ENCODE measurements at places on chromosomes 5 and 9. TPM values are rescaled to one million over a fixed set of nuclear protein-coding genes. Genes with fewer than 3 reads are reported as not detected.

- DNase-seq, result no peak
Observed at GRCh38 chr5:172870291-172870714, 36.3 kb downstream of the ERGIC1 start.

DNA sequence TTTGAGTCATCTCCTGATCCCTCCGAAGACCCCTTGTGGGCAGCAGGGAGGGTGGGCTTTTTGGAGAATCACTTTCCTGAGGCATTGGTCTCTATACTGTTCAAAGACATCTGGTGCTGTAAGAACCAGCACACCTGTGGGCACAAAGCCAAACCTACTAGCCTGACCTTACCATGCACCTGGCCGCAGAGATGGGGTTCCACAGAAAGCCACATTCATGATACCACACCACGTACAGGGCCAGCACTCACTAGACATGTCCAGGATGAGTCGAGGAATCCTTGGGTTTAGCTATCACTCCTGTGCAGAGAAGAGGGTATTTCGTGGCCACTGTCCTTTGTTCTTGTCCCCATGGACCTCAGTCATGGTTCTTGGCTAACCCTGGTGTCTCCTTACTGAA, 203.4 kb downstream of the CACNA1B start:
- no peak for DNase-seq

GRCh38 chr5:167869125-167869524, 422.3 kb upstream of the WWC1 start:
- no peak for DNase-seq

GRCh38 chr5:9423571-9423970, 122.3 kb downstream of the SEMA5A start:
- no peak for DNase-seq

SPATA9 gene
- 0.36 TPM for total RNA-seq

ITGA1 gene
- total RNA-seq, result 2.2 TPM
